ENCODE measurements at places on chromosomes 3 and 15. TPM values are rescaled to one million over a fixed set of nuclear protein-coding genes. Genes with fewer than 3 reads are reported as not detected.

DNA sequence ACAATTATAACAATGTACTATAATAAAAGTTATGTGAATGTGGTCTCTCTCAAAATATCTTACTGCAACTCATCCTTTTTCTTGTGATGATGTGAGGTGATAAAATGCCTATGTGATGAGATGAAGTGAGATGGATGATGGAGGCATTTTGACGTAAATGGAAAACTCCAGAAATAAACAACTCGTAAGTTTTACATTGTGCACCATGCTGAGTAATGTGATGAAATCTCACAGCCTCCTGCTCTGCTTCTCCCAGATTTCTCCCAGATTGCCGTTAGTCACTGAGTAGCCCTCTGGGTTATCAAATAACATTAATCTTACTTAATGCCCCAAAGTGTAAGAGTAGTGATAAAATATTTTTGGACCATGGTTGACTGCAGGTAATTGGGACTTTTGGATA is 64.8 kb upstream of the SLCO2A1 start:
- DNase-seq = no peak

GRCh38 chr15:79572691-79573404 is 140.7 kb downstream of the MINAR1 start:
- no peak for DNase-seq

- no peak for DNase-seq
Measured at GRCh38 chr3:105490045-105490444, 123.3 kb downstream of the ALCAM start.

- no peak for DNase-seq
Measured at GRCh38 chr15:84725001-84725491, 9.1 kb upstream of the SEC11A start.

DNA sequence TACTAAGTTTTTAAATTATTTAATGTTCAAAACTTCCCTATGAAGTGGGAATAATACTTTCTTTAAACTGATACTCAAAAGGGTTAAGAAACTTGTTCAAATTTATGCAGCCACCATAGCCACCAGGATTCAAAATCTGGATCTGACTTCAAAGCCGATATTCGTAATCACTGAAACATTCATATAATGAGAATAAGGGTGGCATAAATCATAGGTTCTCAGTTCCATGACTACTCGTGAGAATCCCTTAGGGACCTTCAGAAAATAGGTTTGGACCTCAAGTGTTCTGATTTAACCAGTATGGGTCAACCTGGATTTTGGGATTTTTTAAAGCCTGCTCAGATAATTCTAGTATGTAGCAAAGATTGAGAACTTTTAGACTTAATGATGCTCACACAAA is 160.6 kb downstream of the RBMS3 start:
- no peak for DNase-seq

DNA sequence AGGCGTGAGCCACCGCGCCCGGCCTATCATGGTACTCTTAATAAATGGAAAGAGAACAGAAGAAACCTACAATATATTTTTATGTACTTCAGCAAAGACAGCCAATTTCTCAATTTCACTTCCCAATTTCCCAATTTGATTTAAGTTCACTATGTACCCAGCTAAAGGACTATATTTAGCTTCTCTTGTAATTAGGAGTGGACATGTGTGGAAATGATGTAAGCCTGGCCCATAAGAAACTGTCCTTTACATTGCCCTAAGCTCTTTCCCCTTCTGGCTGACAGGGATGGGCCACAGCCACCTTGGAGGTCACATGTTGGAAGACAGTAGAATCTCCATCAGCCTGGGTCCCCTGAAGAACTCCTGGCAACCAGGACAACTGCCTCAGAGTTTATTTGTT is 6.2 kb downstream of the TMEM39A start:
- no peak for DNase-seq

GRCh38 chr15:29268706-29269484 is 727 bp downstream of the NSMCE3 start:
- no peak for DNase-seq

DNA sequence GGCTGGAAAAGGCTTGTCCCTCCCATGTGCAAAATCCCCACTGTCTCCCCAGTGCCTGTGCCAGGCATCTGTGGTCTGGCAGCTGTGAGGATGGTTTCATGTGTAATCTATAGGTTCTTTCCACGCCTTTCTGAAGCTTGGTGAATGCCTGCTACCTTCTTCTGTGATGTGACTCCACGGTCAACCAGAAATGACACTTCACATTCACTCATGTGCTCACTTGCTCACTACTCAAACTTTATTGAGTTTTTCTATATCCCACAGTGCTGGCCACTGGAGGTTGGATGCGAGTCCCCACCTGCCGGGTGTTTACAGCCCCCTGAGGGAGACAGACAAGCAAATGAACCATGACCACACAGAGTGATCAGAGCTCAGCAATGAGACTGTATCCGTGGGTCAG is 27.9 kb upstream of the TLE3 start:
- no peak for DNase-seq

DNA sequence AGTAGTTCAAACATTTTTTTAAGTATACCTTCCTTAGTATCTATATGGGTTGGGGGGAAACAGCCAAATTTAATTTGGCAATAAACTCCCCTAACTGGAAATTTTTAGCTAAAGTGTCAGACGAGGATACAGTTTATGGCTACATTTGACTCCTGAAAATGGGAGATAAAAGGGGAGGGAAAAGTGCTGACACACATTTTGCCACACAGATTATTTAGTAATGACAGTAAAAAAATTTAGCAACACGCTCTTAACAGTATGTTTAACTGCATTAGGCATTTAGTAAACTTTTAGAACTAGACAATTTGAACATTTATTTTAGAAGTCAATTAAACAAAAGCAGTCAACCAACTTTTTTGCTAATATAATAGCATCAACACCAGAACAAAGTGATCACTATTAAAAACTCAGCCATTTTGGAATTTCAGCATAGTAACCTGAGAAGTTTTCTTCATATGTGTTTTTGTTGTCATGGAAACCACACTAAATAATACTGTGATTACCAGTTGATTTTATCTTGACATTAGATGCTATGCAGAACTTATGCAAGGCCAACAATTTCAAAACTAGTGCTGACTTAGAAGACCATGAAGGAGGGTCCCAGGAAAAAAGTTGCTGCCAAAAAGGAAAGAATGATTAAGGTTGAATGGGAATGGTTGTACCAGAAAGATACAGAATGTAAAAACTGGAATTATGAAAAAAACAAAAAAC is 47.0 kb upstream of the TFG start:
- DNase-seq = no peak

DNA sequence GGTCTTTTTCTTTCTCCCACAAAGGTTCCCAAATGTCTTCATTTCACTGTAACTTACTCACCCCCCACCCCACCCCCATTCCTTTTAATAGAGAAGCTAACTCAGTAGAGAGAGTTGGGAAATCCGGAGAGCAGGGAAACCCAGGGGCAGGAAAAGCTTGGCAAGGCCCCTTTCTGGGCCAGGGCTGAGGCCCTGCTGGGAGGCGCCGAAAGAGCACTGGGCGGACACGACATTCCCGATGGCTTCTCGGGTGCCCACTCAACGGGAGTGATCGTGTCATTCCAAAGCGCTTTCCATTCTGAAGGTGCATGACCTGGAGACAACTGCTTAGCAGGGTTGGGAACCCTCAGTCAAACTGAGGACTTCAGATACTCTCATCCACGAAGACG is 1.6 kb upstream of the DALRD3 start:
- no peak for DNase-seq

DNA sequence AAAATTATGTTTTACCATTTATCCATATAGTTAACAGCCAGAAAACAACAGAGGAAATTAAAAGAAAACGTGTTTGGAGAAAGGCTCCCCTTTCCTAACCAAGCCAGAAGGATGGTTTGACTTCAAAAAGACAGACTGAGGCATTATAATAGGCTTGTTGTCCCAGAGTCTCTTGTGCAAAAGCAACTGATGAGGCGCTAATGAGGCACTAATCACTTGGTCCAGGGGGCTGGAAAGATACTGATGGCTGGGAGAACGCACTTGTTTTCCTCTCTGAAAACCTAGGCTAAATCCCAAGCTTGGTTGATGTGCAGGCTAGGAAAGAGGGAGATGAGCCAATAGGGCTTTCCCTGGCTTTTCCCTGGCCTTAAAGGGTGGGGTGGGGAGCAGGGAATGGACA is 389.6 kb downstream of the NTRK3 start:
- DNase-seq = no peak

- DNase-seq = no peak
Measured at GRCh38 chr3:140347151-140347550, 330.7 kb upstream of the TRIM42 start.

- no peak for DNase-seq
Measured at GRCh38 chr3:181712553-181713279, 991 bp downstream of the SOX2 start.

DNA sequence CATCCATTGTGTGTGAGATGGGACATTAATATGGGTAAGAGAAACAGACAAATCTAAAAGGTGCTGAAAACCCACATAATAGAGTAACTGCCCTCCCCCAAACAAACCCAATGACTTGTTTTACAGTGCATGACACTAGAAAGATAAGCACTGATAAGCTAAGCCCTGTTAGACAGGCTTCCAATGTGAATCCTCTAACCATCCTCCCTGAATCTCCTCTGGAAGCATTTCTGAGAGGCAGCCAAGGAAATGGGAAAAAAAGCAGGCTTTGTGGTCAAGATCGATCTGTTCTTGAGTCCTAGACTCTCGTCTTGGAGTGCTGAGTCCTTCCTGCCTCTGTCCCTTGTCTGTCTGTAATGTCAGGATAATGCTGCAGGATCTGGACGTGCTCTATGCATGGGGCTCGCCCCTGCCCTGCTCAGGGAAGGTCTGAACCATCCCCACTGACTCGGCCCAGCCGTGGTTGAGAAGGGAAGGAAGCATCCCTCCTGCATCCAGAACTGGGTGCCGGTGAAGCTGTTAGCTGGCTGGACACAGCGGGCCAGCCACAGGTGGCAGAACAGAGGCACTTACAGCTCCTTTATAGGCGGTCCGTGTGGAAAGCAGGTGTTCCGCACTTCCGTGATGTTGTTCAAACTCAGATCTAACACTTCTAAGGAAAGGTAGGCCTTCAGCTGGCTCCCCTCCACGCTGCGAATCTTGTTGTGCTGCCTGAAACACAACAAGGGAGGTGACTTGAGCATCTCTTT is 84.1 kb downstream of the LRIG1 start:
- DNase-seq = no peak

GRCh38 chr3:95711789-95712188 is 1102.6 kb upstream of the EPHA6 start:
- no peak for DNase-seq

GRCh38 chr3:133627789-133628188 is 34.0 kb downstream of the TOPBP1 start:
- no peak for DNase-seq

DNA sequence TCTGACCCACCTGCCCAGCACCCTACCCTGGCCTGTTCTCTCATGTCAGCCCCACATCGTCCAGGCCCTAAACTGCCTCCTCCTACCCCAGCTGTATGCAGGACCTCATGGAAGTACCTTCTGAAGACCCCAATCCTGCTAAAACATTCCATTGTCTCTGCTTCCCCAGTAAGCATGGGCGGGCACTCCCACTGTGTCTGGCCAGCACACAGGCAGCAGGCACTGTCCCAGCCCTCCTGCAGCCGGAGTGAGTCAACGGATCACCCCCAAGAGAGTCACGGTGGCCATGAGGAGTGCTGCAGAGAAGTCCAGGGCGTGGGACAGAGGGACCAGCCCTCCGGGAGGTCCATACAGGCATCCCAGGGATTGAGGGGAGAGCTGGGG is 36.4 kb upstream of the SLCO2A1 start:
- DNase-seq = no peak

DNA sequence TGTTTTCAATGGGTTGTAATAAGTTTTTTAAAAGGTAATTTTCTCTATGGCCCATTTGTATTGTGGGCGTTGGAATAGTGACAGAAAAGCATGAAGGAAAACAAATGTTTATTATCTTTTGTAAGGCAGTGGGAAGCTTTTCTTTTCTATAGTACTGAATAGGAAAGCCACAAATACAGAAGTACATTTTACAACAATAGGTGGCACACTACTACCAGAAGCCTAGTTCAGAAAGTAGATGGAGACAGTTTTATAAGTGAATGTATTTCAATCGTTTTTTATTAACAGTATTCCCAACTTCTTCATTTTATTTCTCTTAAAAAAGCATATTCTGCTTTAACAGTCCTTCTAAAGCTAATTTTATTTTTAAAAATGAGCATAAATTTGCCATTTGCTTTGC is 296.7 kb downstream of the PTPRG start:
- DNase-seq = no peak

DNA sequence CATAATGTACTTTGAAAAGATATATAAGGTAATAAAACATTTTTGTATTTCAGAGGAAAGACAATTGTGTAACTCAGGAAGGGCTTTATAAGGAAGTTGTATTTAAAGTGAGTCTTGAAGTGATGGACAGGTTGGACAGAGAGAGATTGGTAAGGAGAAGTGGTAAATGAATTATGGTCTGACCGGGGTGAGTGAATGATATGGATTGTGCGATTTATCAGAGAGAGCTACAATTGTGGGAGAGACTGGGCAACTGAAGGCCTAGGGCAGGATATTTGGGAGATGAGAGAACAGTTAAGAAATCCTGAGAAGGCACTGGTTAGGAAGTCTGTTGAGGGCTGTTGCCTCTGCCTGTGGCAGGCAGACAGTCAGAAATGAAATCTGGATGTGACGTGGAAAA is 14.8 kb downstream of the IL1RAP start:
- no peak for DNase-seq

DNA sequence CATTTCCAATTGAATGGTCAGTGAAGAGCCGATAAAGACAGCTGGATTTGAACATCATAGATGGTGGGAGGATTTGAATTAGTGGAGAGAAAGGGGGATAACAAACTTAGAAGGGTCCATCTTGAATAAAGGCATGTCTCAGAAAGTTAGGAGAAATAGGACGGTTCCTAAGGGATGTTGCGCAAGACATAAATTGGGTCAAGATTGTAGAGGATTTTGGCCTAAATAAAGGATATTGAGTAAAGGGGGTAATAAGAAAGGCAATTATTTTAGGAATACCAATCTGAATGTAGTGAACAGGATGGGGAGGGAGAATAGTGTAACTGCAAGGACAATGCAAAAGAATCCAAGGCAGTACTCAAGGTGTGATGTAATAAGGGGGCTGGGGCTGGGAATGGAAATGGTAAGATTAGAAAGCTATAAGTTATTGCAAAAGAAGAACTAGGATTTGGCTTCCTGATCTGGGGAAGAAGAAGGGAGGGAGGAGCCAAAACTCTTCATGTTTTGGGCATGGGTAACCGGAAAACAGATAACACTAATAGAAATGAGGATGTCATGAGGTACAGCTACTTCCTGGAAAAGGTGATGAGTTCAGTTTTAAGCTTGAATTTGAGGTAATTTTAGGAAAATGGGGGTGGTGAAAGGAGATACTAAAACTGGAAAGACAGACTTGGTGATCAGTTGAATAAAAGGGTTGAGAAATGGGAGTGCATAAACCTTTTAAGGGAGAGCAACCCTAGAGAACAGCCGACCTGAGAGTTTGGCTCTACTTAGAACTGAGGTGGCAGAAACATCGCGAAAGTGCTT is 17.3 kb upstream of the TRPC1 start:
- DNase-seq = no peak

TLR9 gene
- 0.11 TPM for total RNA-seq

OXTR gene
- total RNA-seq = 1.6 TPM

IL5RA gene
- total RNA-seq = 0.69 TPM

CCNDBP1 gene
- 44.9 TPM for total RNA-seq

RHOV gene
- total RNA-seq = 9.3 TPM

SMCO1 gene
- not detected for total RNA-seq

AQP9 gene
- 0.85 TPM for total RNA-seq

CHRNB4 gene
- total RNA-seq = 0.53 TPM

GPR62 gene
- total RNA-seq = not detected

IFT122 gene
- 45.9 TPM for total RNA-seq

NRROS gene
- 4.1 TPM for total RNA-seq

LMCD1 gene
- 34.3 TPM for total RNA-seq

Data from urinary bladder (tissue), 4 donors.